ENCODE measurements at places on chromosomes 6 and 20.

GRCh38 chr20:59421920-59422637 is 121.7 kb downstream of the EDN3 start:
- DNase-seq = no peak

GRCh38 chr20:8933381-8933807 is 135.5 kb upstream of the PLCB4 start:
- DNase-seq = no peak

DNA sequence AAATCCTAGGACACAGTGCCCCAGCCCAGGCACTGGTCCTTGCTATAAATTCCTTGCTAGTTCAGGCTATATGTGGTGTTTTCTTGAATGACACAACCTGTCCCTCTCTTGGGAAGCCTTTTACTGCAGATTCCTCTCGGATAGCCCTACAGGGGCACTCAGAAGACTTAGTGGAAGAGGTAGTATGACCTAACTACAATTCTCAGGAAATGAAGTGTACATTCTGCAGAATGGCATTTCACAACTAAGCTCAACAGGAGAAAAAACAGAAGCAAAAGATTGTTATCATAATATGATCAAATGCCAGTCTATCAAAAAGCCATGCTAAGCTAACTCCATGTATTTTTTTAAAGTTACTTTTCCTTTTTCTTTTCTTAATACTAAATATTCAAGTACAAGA is 66.3 kb upstream of the FBXL4 start:
- no peak for DNase-seq

DNA sequence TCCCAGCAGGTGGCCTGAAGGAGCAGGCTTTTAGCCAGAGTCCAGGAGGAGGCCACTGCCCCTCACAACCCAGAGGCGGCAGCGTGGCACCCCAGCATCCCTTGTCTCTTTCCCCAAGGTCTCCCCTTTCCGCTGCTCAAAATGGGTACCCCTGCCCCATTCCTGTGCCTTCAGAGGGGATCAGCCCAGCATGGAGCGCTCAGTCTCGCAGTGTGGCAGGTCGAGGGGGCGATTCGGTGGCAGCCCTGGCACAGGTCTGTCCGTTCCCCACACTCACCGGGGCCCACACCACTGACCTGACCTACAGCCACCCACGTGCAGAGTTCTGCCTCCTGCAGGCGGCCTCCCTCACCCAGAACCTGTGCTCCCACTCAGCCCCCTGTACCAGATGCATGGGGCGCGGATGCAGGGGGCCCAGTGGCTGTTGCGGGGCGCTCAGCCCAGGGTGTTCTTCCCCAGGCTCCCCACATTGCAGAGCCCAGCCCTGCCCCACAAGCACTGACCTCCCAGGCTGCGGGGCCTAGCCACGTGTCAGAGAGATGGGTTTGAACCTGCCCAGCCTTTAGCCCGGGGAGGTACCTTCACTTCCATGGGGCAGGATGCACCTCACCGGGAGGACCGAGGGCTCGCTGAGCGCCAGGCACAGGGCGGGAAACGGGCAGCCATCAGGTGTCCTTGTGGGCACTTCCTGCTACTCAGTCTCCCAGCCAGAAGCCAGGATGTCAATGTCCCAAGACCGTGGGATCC is 41.8 kb downstream of the DSTN start:
- DNase-seq = no peak

GRCh38 chr6:100105919-100106529 is 112.0 kb upstream of the MCHR2 start:
- no peak for DNase-seq

- DNase-seq = no peak
These were observed 151.4 kb downstream of the CEBPB start for GRCh38 chr20:50341880-50342637.

GRCh38 chr6:119240257-119241110 is 109.1 kb downstream of the MAN1A1 start:
- no peak for DNase-seq

GRCh38 chr6:117072134-117072533 is 193.2 kb upstream of the VGLL2 start:
- DNase-seq = no peak

- no peak for DNase-seq
These were observed 136.7 kb downstream of the MMUT start for GRCh38 chr6:49326347-49326746.

DNA sequence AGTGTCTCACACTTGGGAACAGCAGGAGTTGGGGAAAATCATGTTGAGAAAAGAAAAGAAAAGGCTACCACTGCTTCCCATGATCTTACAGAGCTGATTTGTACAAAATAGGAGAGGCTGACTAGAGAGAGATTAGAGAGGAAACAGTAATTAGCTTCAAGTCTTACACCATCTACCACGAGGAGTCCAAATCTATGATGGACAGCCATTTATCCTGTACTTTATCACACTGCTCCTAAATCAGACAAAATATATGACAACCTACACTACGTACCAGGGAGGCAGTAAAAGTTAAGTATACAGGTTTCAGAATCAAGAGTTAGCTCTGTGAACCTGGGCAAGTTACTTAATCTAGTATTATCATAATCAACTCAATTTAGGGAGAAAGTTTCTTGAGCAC is 38.0 kb downstream of the RARS2 start:
- DNase-seq = no peak

- DNase-seq = no peak
These were observed 73.1 kb upstream of the RIPOR2 start for GRCh38 chr6:25008707-25009392.

- no peak for DNase-seq
These were observed 56.7 kb upstream of the ZFAND3 start for GRCh38 chr6:37762806-37763205.

DNA sequence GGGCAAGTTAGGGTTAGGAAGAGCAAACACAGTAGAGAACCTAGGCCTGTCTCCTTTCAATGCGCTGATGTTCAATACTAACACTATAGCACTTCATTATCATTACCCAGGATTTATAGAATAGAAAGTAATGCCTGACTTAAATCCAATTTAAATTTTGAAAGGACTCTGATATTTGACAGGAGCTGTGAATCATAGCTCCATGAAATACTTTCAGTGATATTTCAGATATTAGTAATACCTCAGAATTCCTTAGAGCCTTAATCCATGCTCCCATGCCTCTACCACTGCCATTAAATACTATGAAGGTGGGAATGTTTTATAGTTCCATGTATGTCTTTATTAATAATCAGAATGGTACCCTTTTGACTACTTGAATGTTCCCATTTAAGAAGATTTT is 530.2 kb downstream of the BCKDHB start:
- DNase-seq = no peak

GRCh38 chr6:16388488-16388887 is 150.1 kb downstream of the GMPR start:
- no peak for DNase-seq

- no peak for DNase-seq
These were observed 14.7 kb upstream of the CCDC167 start for GRCh38 chr6:37514321-37514771.

DNA sequence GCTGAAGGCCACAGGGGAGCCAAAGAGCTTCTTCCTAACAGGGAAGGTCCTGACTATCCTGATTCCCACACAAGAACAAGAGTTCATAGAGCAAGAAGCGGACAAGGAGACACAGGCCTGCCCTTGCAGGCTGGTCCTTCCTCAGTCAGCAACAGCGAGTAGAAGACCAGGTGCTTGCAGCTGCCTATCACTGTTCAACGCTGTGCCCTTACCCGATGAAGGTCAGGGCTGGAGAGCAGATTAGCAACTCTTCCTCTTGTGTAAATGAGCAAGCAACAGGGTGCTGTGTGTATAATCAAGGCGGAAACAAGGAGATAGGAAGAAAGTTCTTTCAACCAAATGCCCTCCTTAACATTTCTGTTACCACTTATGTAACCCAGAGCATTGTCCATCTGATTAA is 115.3 kb upstream of the SPACA1 start:
- DNase-seq = no peak

DNA sequence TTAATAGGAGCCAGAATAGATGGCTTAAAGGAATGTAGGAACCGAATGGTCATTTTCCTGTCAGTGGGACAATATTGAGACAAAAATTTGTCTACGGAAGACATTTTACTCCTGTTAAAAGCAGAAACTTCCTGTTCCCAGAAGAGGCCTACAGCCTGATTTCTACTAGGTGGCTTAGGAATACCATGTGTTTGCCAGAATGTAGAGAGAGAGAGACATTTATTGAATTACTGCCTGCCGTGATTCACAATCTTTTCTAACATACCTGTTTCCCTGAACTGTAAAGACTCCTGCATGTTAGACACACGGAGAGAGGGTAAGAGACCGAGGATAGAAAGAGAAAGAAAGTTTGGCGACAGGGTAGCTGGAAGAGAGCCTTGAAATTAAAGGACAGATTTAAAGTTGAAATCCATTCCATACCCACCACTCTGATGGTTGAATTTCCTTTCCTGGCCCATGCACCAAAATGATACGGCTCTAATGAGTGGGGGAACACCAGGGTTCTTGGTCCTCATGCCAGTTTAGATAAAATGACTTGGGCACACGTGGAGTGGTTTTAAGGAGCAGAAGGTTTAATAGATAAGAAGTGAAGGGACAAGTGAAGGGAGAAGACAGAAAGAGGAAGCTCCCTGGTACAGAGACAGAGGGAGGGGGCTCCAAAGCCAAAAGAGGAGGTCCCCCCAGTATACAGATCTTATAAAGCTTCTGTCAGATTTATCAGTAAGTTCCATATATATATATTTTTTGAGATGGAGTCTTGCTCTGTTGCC is 22.5 kb downstream of the NCOA3 start:
- DNase-seq = no peak

- no peak for DNase-seq
These were observed 121.9 kb downstream of the INSM1 start for GRCh38 chr20:20489648-20490341.

DNA sequence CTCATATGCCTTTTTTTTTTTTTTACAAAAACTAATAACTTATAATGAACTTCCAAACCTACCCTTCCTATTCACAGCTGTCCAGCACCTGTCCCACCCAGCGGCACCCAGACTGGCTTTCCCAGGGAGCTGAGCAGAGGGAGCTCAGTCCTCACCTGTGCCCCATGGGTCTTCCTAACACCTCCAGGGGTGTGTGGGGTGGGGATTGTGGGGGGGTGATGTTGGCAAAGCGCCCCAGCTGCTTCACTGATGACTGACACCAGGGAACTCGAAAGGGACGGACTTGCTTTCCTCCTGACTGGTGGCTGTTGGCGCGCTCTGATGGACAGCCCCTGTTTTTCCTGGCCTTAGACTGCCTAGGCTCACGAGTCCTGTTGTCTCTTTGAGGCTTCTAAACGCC is 14.2 kb upstream of the SYNJ2 start:
- DNase-seq = no peak

- DNase-seq = no peak
These were observed 390.2 kb downstream of the PRKN start for GRCh38 chr6:162337412-162337811.

Measured in SIG-M5 (cell line).